ENCODE measurements at places on chromosomes 12 and 14.

GRCh38 chr12:90020436-90020835, 311.8 kb upstream of the ATP2B1 start:
- no peak for DNase-seq

GRCh38 chr12:96570579-96570978, 81.2 kb downstream of the CFAP54 start:
- DNase-seq: no peak

DNA sequence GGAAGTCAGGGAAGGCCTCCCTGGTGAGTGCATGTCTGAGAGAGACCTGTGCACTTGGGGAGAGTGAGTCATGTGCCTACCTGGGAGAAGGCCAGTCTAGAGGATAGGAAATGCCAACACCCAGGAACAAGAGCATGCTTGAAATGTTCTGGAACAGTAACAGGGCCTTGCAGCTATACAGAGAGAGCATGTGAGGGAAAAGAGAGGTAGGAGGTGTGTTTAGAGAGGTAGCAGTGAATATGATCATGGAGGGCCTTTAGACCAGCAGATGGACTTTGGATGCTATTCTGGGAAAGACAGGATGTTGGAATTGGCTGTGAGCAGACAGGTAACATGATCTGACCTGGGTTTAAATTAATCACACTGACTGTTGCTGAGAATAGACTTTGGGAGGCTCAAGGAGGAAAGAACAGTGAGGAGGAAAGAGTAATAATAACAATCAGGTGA, 1143.6 kb downstream of the FLRT2 start:
- DNase-seq: peak; percentile 3

GRCh38 chr12:4386801-4387200, 7.3 kb upstream of the FGF23 start:
- DNase-seq: peak; percentile 19

- no peak for DNase-seq
Observed at GRCh38 chr12:63098851-63099250, 52.1 kb downstream of the AVPR1A start.

- DNase-seq: peak; percentile 93
Observed at GRCh38 chr12:119178544-119179334, at the start of gene HSPB8. Gene HSPB8 (plus strand): TSS chr12:119178931. CDS start chr12:119179313, 382 bp downstream.

DNA sequence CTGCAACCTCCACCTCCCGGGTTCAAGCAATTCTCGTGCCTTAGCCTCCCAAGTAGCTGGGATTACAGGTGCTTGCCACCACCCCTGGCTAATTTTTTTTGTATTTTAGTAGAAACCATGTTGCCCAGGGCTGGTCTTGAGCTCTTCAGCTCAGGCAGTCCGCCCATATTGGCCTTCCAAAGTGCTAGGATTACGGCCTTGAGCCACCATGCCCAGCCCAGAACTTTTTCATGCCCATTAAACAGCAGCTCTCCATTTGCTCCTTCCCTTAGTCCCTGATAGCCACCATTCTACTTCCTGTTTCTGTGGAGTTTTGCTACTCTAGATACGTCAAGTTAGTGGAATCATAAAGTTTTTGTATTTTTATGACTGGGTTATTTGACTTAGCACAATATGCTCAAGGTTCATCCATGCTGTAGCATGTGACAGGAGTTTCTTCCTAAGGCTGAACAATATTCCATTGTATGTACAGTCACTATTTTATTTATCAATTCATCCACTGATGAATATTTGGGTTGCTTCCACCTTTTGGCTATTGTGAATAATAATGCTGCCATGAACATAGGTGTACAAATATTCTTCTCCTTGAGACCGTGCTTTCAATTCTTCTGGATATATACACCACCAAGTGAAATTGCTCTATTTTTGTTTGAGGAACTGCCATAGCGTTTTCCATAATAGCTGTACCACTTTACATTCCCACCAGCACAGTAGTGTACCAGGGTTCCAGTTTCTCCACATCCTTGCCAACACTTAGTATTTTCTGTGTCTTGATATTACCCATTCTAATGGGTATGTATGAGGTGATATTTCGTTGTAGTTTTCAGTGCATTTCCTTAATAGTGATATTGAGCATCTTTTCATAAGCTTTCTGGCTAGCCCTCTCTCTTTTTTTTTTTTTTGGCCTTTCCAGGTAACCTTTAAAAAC, 15.0 kb downstream of the ATF1 start:
- DNase-seq: no peak

GRCh38 chr12:26773313-26774104, 59.5 kb downstream of the ITPR2 start:
- DNase-seq: no peak

GRCh38 chr12:41966916-41967315, 177.8 kb downstream of the GXYLT1 start:
- DNase-seq: no peak

DNA sequence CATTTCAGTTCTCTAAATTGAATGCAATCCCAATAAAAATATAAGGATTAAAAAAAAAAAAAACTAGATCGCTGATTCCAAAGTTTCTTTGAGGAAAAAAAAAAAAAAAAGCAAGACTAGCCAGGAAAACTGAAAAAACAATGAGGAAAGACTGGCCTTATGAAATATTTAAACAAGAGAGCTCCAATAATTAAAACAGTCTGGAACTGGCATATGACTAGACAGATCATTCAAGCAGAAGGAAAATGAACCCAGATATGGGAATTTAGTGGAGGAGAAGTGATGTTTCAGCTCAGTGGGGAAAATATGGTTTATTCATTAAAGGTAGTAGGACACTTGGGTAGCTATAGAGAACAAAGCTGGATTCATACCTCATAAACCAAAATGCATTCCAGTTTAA, 42.0 kb upstream of the TBC1D15 start:
- DNase-seq: no peak

DNA sequence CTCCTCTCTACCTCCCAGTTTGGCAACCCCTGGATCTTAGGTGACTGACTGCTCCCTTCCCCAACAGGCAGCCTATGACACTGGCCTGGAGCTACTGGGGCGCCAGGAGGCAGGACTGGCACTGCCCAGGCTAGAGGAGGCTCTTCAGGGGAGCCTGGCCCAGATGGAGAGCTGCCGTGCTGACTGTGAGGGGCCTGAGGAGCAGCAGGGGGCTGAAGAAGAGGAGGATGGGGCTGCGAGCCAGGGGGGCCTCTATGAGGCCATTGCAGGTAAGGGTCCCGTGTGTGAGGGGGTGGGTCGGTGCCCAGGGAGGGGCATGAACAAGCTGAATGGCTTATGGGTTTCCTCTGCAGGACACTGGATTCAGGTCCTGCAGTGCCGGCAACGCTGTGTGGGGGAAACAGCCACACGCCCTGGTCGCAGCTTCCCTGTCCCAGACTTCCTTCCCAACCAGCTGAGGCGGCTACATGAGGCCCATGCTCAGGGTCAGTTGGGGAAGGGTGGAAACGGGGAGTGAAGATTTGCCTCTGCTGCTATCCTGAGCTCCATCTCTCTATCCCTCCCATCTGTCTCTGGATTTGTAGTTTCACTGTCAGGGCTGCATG, 2.2 kb downstream of the P3H3 start:
- no peak for DNase-seq

- peak; percentile 97 for DNase-seq
Observed at GRCh38 chr14:100375963-100376735, 53.0 kb downstream of the SLC25A47 start.

- no peak for DNase-seq
Observed at GRCh38 chr14:61531465-61532122, 163.7 kb upstream of the HIF1A start.

DNA sequence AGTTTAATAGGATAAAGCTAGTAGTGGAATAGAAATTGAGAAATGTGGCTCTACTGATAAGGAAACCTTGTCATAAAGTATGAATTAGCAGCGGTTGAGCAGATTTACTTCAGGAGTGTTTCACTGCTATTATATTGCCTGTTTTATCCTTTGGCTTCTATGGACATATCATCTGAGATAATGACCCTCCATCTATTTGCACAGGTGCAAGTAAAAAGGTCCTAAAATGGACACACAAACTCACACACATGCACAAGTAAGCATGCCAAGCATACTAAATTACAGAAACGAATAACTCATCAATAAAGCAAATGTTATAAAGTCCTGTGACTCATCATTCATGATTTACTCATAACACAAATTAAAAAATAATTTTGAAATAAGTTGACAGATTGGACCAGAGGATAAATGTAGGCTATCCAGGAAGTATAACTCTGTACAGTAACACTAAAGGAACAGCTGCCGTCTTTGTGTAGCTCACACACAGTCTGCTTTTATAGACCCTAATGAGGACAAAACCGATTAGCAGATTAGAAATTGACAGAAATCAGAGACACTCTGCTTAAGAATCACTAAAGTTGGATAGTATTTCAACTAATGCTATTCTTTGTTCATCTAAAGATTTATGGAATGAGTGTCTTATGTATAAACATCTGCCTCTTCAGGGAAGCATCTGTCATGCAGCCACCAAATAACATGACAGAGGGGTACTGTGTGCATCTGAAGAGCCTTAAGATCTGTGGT, 73.9 kb downstream of the SYT1 start:
- DNase-seq: peak; percentile 1

GRCh38 chr12:122243965-122244364, 18.1 kb upstream of the DIABLO start:
- DNase-seq: no peak

DNA sequence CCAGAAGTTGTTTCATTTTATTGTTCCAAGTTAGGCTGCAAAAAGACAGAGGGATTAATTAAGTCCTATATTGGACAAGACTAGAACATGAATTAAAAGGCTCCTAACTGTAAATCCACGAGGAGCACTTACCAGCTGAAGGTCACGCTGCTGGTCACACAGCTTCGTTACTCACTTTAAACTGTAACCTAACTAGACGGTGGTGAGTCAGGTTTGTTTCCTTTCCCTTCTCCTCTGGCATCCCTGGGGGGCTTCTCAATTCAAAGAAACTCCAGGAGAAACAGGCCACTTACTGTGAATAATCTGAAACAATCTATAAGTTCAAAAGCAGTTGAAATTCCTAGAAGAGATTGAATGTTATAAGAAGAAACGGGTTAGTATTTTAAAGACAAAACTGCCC, 331.4 kb downstream of the BCAT1 start:
- no peak for DNase-seq

- no peak for DNase-seq
Observed at GRCh38 chr14:63857466-63858030, 4.7 kb downstream of the SYNE2 start.

DNA sequence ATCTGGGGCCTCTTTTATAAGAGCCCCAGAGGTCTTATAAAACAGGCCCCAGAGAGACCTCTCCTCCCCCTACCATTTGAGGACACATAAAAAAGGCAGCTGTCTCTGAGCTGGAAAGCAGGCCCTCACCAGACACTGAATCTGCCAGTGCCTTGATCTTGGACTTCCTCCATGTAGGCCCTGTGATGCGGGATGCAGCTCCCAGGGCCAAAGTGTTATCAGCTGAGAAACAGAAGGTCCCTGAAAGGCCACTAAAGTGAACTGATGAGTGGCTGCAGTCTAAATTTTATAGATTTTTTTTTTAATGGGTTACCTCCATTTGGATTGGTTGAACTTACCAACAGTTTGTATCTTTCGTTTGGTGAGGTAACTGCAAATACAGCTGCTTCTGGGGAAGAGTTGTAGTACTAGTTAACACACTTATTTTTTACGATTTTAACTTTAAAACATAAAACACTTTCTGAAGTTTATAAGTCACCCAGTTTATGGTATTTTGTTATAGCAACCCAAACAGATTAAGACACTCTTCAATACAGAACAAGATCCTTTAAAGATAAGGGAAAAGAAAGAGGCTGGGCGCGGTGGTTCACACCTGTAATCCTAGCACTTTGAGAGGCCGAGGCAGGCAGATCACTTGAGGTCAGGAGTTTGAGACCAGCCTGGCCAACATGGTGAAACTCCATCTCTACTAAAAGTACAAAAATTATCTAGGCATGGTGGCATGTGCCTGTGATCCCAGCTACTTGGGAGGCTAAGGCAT, 5.6 kb upstream of the GUCY2C start:
- DNase-seq: no peak

DNA sequence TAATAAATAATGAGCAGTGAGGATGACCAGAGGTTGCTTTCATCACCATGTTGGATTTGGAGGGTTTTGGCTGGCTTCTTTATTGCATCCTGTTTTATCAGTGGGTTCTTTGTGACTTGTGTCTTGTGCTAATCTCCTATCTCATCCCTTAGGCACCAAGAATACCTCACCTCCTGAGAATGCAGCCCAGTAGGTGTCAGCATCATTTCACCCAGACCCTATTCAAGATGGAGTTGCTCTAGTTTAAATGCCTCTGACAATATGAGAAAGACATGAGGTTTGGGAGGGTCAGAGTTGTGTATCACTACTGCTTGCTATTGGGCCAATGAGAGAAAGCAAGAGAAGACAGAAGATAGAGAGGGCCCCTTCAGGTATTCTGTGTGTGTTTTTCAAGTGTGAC, 592.2 kb downstream of the ETNK1 start:
- no peak for DNase-seq

DNA sequence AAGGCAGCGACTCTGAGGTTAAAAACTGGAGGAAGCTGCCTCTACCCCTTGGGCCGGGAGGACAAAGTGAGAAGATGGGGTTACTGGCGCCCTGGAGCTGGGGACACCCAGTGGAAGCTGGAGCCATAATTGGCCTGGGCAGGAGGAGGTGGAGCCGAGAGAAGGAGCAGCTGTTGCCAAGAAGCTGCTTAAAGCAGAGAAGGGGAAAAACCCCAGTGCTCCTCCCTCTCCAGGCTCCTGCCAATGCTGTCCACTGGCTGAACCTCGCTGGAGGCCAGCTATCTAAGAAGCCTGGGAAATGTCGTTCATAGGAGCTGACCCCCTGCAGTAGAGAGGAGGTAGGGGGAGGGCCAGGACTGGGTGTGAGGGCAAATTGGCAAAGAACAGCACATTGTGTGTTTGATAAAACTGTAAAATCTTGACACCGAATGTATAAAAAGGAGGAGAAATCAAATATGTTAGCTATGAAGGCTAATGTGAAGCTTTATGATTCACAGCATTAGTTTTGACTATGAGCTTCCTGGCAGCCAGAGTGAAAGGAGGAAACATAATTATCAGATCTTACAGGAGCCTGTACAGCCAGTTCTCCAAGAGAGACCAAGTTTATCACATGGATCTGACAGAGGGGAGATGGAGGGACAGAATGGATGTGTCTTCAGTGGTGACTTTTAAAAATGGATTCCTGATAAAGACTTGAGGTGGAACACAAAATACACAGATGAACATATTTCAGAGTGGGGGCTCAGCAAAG, 9.5 kb downstream of the HHIPL1 start:
- DNase-seq: peak; percentile 74

Data from tongue (tissue), 3 donors.